ENCODE measurements at places on chromosomes 6 and 20.

- no peak for DNase-seq
Measured at GRCh38 chr20:25685276-25686080, 11.2 kb downstream of the ZNF337 start.

GRCh38 chr6:49730251-49730650 is 13.9 kb downstream of the CRISP3 start:
- no peak for DNase-seq

DNA sequence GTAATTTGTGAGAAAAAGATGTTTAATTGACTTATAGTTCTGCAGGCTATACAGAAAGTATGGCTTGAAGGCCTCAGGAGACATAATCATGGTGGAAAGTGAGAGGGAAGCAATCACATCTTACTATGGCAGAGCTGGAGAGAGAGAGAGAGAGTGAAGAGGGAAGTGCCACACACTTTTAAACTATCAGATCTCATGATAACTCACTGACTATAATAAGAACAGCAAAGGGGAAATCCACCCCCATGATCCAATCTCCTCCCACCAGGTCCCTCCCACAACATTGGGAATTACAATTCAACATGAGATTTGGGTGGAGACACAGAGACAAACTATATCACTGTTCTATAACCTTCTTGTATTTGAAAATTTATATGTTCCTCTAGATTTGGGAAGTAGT is 117.2 kb upstream of the BMP5 start:
- DNase-seq = no peak

- no peak for DNase-seq
Measured at GRCh38 chr20:15596220-15596890, 976.9 kb downstream of the KIF16B start.

GRCh38 chr6:124298730-124299129 is 495.1 kb downstream of the NKAIN2 start:
- no peak for DNase-seq

DNA sequence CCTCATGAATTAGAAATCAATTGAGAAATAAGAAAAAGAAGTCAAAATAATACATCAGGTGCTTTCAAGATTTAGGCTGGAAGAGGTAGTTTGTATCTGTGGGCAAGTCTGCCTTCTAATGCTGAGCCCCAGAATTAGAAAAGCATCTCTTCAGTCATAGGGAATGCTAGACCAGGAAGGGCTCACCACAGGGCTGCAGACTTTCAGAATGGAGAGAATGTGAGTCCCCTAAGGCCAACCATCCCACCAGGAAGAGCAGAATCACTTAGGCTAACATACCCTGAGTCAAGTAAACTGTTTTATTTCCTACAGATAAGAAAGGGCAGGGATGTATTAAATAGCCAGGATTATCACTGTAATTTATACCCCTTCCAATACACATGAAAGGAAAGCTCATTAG is 510.2 kb downstream of the RNF144B start:
- DNase-seq = no peak

- DNase-seq = no peak
Measured at GRCh38 chr20:58555078-58555765, 40.0 kb upstream of the APCDD1L start.
